ENCODE measurements at places on chromosomes 5 and 9.

DNA sequence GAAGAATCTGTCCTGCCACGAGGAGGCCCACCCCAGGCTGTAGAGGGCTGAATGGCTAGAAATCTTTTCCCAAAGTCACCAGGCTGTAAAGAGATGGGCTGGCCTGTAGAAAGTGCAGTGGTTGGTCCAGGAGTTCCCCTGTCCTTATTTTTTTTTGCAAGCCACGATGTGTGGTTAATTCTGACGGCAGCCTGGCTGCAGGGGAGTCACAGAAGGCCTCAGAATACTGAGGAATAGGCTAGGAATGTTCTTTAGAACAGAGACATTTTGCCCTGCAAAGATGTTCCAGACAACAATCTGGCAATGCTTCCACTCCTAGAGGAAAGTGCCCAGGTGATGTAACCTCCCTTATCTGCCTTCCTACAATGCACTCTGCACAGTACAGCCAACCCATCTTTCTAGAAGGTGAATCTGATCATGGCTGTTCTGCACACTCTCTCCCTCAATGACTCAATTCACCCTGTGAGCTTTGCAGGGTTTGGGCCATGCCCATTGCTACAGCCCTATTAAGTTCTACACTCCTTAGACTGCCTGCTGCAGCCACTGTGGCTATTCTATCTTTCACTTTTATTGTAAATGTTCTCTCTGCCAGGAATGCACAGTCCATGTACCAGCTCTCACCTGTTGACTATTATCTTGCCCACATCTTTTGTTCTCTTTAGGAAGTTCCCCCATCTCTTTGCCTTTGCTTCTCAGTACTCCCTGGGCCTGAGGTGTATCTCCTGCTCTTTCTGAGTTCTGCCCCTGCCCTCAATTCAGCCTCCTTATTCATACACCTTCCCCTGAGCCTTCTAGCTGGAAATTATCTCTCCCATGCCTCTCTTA is 377.8 kb upstream of the CLINT1 start:
- DNase-seq, result no peak

DNA sequence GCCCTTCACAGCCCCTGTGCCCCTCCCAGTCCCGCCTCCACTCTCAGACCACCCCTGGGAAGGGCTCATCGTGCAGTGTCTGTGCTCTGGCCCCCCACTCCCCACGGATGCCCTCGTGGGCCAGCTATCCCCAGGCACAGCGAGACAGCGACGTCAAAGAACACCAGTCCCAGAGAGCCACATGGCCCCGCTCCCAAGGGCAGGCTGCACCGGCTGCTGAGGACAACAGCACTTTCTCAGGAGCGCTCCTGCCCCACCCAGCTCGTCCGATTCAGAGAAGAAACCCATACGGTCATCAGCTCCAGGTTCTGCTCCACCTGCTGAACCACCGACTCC is 4.8 kb upstream of the SNAPC4 start:
- DNase-seq, result no peak

- no peak for DNase-seq
These were observed 75.0 kb upstream of the ICE1 start for GRCh38 chr5:5347442-5347841.

GRCh38 chr5:66143473-66144073 is 527 bp upstream of the SREK1 start:
- DNase-seq, result no peak

- DNase-seq, result no peak
These were observed 241.5 kb upstream of the DMRT1 start for GRCh38 chr9:600006-600405.

- no peak for DNase-seq
These were observed 13.6 kb upstream of the SYNPO start for GRCh38 chr5:150626853-150627276.

DNA sequence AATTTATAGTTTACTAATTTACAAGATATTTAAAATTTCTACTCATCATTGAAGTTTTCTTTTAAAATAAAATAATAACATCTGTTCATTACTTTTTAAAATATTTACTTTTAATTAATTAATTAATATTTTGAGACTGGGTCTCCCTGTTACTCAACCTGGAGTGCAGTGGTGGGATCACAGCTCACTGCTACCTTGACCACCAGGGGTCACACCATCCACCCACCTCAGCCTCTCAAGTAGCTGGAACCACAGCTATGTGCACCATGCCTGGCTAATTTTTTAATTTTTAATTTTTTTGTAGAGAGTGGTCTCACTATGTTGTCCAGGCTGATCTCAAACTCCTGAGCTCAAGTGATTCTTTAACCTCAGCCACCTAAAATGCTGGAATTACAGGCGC is 1013.6 kb downstream of the CDH9 start:
- DNase-seq, result no peak
